ENCODE measurements at places on chromosomes 3 and 15.

- no peaks in the 10 kb centered on the region for H3K27me3 ChIP-seq
- H3K4me1 ChIP-seq = no peaks in the 10 kb centered on the region
- no peak overlapping the region for H3K27ac ChIP-seq
- no peak for DNase-seq
- H3K36me3 ChIP-seq = peaks cover 8% of the 10 kb centered on the region
These were observed 12.0 kb downstream of the TBC1D5 start for GRCh38 chr3:17730318-17730967.

DNA sequence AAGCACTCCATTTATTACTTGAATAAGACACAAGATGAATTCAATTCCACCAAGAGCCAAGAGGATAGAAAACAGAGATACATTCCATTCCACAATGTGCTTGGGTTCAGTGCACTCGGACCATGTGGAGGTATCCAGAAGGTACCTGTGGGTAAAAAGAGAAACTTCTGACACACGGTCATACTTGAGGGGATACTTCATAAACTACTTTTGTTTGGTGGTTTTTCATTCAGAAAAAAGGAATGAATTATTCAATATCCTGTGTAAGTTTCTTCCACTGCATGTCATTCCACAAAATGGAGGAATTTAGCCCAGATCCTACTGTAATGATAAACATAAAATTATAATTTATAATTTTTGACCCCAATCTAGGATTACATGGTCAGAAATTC is 5.7 kb downstream of the TM4SF1 start:
- H3K4me3 ChIP-seq = no peak overlapping the region
- peaks cover 11% of the 10 kb centered on the region for H3K4me1 ChIP-seq
- H3K27me3 ChIP-seq = no peaks in the 10 kb centered on the region
- peak overlapping the region; percentile 58 for H3K27ac ChIP-seq
- H3K36me3 ChIP-seq = peaks cover 48% of the 10 kb centered on the region
- no peak for DNase-seq

GRCh38 chr15:66830358-66830757 is 128.3 kb downstream of the SMAD6 start:
- DNase-seq = peak; percentile 78
- no peak overlapping the region for H3K4me3 ChIP-seq
- H3K4me1 ChIP-seq = no peaks in the 10 kb centered on the region
- no peaks in the 10 kb centered on the region for H3K27me3 ChIP-seq

- H3K4me3 ChIP-seq = peak overlapping the region; percentile 22
- H3K27me3 ChIP-seq = no peaks in the 10 kb centered on the region
- no peak for DNase-seq
- H3K36me3 ChIP-seq = peaks cover 19% of the 10 kb centered on the region
- H3K4me1 ChIP-seq = peaks cover 10% of the 10 kb centered on the region
These were observed 87.6 kb downstream of the FOXP1 start for GRCh38 chr3:71495708-71496472.

DNA sequence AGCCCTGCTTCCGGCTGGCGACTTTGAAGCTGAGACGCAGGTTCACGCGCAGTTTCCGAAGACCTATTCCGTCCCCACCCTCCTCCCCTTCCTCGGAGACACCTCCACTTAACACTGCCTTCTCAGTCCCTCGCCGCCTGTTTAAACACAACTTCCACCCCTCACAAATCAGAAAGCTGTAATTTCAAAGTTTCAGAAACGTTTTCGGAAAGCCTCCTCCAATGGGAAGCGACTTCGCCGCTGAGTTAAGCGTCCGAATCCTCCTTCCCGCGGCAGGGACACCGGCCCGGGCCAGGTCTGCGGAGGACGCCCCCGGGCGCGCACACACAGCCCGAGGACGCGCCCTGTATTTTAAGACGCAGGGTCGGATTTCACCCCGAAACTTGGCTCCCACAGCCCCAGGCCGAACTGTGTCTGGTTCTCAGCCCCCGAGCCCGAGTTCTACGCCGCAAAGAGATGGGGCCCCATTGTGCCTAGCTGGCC is 559 bp upstream of the LRRN1 start:
- no peaks in the 10 kb centered on the region for H3K4me1 ChIP-seq
- H3K27me3 ChIP-seq = no peaks in the 10 kb centered on the region
- H3K4me3 ChIP-seq = peak overlapping the region; percentile 70
- DNase-seq = no peak

- peak overlapping the region; percentile 75 for H3K27ac ChIP-seq
- no peak overlapping the region for H3K4me3 ChIP-seq
- H3K36me3 ChIP-seq = no peaks in the 10 kb centered on the region
- DNase-seq = peak; percentile 65
These were observed 67.0 kb downstream of the IMPG2 start for GRCh38 chr3:101253396-101253795.

GRCh38 chr3:67431887-67432286 is 222.5 kb downstream of the SUCLG2 start:
- DNase-seq = no peak
- H3K27ac ChIP-seq = no peak overlapping the region
- H3K4me3 ChIP-seq = no peak overlapping the region
- H3K4me1 ChIP-seq = no peaks in the 10 kb centered on the region

GRCh38 chr3:69051756-69052471 is at the start of gene TMF1:
Gene TMF1, minus strand, starts transcription at chr3:69052333. Its CDS starts 247 bp downstream, at chr3:69052086.
- H3K27me3 ChIP-seq = no peaks in the 10 kb centered on the region
- H3K4me3 ChIP-seq = peak within 1 kb of the TSS; percentile 78
- H3K36me3 ChIP-seq = peaks cover 21% of the 10 kb centered on the region
- peaks cover 3% of the 10 kb centered on the region for H3K4me1 ChIP-seq
- H3K27ac ChIP-seq = peak within 1 kb of the TSS; percentile 95

DNA sequence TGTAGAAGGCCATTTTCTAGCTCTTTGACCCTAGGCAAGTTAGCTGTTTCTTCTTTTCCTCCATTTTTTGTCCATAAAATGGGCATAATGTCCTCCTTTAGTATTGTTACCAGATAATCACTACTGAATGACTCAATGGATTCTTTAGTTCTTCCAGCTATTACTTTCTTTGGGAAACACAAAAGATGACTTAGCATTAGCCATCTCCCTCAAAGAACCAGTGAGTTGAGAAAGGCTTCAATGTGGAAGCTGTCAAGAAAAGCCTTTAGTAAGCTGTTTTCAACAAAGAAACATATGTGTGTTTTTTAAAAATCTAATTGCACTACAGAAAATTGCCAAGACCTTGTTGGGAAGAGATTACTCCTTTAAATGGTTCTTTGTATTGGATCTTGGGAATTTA is 135.7 kb downstream of the SLC9A9 start:
- no peaks in the 10 kb centered on the region for H3K36me3 ChIP-seq
- no peak for DNase-seq
- no peaks in the 10 kb centered on the region for H3K4me1 ChIP-seq
- H3K27ac ChIP-seq = no peak overlapping the region
- no peaks in the 10 kb centered on the region for H3K27me3 ChIP-seq

- no peak overlapping the region for H3K27ac ChIP-seq
- no peak overlapping the region for H3K4me3 ChIP-seq
- no peak for DNase-seq
- H3K4me1 ChIP-seq = no peaks in the 10 kb centered on the region
These were observed 218.5 kb upstream of the CNTN3 start for GRCh38 chr3:74832925-74833324.

DNA sequence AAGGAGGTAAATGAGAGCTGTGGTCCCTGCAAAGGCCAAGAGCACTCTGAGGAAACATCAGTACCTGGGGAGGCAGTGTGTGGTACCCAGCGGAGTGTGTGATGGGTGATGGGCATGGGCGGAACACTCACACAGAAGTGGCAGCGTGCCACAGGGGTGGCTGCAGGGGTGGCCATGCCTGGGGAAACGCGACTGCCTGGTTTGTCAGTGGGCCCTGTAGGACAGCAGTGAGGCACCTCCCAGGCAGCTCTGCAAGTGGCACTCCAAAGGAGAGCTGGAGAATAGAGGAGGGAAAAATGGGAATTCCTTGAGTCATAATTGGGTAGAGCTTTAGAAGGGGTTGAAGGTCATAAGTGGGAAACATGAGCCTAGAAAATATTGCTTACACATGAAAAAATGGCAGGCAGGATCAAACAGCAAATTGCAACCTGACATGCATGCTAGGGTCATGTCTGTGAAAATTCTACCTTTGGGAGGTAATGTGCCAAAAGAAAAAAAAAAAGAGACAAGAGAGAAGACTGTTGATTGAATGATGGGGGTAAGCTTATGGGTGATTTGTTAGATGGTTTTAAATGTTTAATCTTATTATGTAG is 138.4 kb downstream of the RPLP1 start:
- H3K27ac ChIP-seq = no peak overlapping the region
- H3K27me3 ChIP-seq = no peaks in the 10 kb centered on the region
- DNase-seq = no peak
- no peaks in the 10 kb centered on the region for H3K36me3 ChIP-seq
- H3K4me1 ChIP-seq = peaks cover 16% of the 10 kb centered on the region

- no peaks in the 10 kb centered on the region for H3K27me3 ChIP-seq
- peak overlapping the region; percentile 63 for H3K4me3 ChIP-seq
- peak overlapping the region; percentile 93 for H3K27ac ChIP-seq
These were observed 405 bp downstream of the NPRL2 start for GRCh38 chr3:50350213-50350526.

- H3K4me1 ChIP-seq = peaks cover 2% of the 10 kb centered on the region
- no peak overlapping the region for H3K27ac ChIP-seq
- no peak for DNase-seq
- no peak overlapping the region for H3K4me3 ChIP-seq
- H3K36me3 ChIP-seq = no peaks in the 10 kb centered on the region
These were observed 131.4 kb downstream of the ATP1B3 start for GRCh38 chr3:142007710-142008399.

DNA sequence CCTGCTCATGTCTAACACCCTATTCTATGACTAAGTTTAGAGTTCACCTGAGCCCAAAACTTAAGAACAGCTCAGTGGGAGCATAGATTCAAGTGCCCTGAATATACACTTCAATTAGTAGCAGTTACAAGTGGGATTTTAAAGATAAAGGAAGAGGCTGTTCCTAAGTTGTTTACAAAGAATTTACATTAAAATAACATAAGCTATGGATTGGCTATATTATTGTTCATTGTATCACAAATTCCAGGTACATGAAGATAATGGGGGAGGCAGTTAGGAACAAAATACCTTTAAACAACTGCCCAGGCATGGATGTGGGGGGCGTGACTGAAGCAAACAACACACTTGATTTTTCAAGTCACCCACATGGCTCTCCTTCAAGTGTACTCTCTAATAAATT is 52.7 kb downstream of the ROPN1B start:
- no peaks in the 10 kb centered on the region for H3K27me3 ChIP-seq
- no peaks in the 10 kb centered on the region for H3K4me1 ChIP-seq
- H3K27ac ChIP-seq = no peak overlapping the region
- no peak for DNase-seq

- no peak overlapping the region for H3K27ac ChIP-seq
- no peaks in the 10 kb centered on the region for H3K27me3 ChIP-seq
- no peak overlapping the region for H3K4me3 ChIP-seq
- H3K36me3 ChIP-seq = no peaks in the 10 kb centered on the region
- DNase-seq = no peak
These were observed 16.3 kb upstream of the SMCO1 start for GRCh38 chr3:196531418-196531817.

DNA sequence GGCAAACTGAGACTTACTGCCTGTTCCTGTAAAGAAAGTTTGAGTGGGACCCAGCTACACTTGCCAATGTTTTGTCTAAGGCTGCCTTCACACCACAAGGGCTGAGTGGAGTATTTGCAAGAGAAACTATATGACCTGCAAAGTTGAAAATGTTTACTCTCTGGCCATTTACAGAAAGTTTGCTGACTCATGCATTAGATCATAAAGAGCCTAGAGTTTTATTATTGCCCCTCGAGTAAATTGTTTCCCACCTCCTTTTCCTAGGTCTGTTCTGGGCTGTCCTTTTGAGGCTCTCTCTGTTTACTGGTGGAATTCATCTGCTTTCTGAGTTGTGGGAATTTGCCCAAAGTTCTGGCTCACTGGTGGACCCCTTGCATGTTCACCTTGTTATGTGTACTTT is 6.7 kb upstream of the PROK2 start:
- no peaks in the 10 kb centered on the region for H3K36me3 ChIP-seq
- H3K4me3 ChIP-seq = no peak overlapping the region
- no peak overlapping the region for H3K27ac ChIP-seq
- H3K4me1 ChIP-seq = no peaks in the 10 kb centered on the region
- no peaks in the 10 kb centered on the region for H3K27me3 ChIP-seq

DNA sequence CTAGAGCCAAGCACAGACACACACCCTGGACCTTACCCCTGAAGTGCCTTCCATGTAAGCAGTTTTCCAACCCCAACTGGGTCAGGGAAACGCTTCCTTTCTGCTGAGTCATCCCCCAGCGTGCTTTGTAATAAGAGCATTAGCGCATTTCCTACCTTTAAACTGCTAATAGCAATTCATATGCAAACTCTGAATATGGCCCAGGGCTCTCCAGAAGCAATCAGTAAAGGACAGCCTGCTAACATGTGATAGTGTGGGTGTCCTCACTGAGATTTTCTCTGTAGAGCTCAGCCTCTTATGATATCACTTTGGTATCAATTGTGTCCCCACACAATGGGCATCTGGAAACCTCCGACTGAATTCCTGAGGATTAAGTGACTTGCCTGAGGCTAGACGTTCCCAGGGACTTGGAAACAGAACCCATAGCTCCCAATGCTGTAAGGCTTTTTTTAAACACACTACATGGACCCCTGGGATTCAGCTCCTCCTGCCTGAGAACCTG is 5.6 kb downstream of the GABRB3 start:
- no peak overlapping the region for H3K4me3 ChIP-seq
- DNase-seq = no peak
- H3K4me1 ChIP-seq = peaks cover 5% of the 10 kb centered on the region
- no peak overlapping the region for H3K27ac ChIP-seq
- H3K27me3 ChIP-seq = peaks cover 6% of the 10 kb centered on the region
- no peaks in the 10 kb centered on the region for H3K36me3 ChIP-seq

- H3K4me3 ChIP-seq = no peak overlapping the region
- no peaks in the 10 kb centered on the region for H3K36me3 ChIP-seq
- DNase-seq = no peak
- H3K27me3 ChIP-seq = no peaks in the 10 kb centered on the region
- H3K4me1 ChIP-seq = peaks cover 10% of the 10 kb centered on the region
These were observed 16.1 kb downstream of the SPTBN5 start for GRCh38 chr15:41877631-41878354.

GRCh38 chr3:126146525-126147146 is 33.8 kb downstream of the ALDH1L1 start:
- peak; percentile 39 for DNase-seq
- no peak overlapping the region for H3K4me3 ChIP-seq
- H3K36me3 ChIP-seq = peaks cover 8% of the 10 kb centered on the region
- H3K27ac ChIP-seq = no peak overlapping the region

GRCh38 chr3:151209654-151210053 is 6.6 kb upstream of the GPR171 start:
- H3K4me1 ChIP-seq = no peaks in the 10 kb centered on the region
- H3K27ac ChIP-seq = no peak overlapping the region
- no peaks in the 10 kb centered on the region for H3K36me3 ChIP-seq
- no peak for DNase-seq

DNA sequence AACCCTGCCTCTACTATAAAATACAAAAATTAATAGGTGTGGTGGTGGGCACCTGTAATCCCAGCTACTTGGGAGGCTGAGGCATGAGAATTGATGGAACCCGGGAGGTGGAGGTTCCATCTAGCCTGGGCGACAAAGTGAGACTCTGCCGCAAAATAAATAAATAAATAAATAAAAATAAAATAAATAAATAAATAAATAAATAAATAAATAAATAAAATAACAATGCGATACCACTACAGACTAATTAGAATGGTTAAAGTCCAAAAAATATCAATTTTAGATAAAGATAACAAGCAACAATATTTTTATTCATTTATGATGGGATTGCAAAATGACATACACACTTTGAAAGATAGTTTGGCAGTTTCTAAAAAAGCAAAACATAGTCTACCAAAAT is 1131.5 kb downstream of the SI start:
- H3K36me3 ChIP-seq = no peaks in the 10 kb centered on the region
- no peaks in the 10 kb centered on the region for H3K4me1 ChIP-seq
- no peak overlapping the region for H3K27ac ChIP-seq
- no peak overlapping the region for H3K4me3 ChIP-seq
- no peak for DNase-seq

- H3K4me3 ChIP-seq = no peak overlapping the region
- H3K4me1 ChIP-seq = no peaks in the 10 kb centered on the region
- H3K27me3 ChIP-seq = no peaks in the 10 kb centered on the region
- H3K36me3 ChIP-seq = no peaks in the 10 kb centered on the region
- no peak for DNase-seq
These were observed 46.6 kb downstream of the ZFAND6 start for GRCh38 chr15:80106051-80106450.
